ENCODE measurements at places on chromosomes 4 and X. TPM values are rescaled to one million over a fixed set of nuclear protein-coding genes. Genes with fewer than 3 reads are reported as not detected.

The CLDN34 gene
- not detected for total RNA-seq

GRCh38 chrX:11331788-11332187 is 38.6 kb downstream of the AMELX start:
- no peak for DNase-seq

The PNMA3 gene
- total RNA-seq: 19.7 TPM

The KLKB1 gene
- 0.09 TPM for total RNA-seq

- DNase-seq: peak; percentile 68
These were observed 567.7 kb downstream of the MAGEB5 start for GRCh38 chrX:26783512-26784225.
